Thoracic aorta (tissue), 2 donors: ENCODE measurements at places on chromosomes 7 and 10.
A peak's percentile ranks its signal among the peaks of the same experiment; 100 is the strongest.

DNA sequence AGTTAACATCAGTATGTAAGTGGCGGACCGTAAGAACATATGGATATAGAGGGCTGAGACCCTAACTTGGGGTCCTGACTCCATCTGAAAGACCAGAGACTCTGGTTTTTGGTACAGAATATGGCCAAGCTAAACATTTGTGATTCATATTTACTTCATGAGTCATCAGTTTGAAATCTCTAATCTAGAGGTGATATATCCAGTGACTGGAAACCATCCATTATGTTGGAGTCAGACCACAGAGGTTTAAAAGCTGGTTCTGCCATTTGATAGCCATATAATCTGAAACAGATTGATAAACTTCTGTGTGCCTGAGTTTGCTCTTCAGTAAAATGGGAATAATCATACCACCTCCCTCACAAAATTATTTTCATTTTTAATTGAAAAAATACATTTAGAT lies 505.3 kb downstream of the SORCS3 start:
- no peak overlapping the region for H3K27ac ChIP-seq
- H3K4me1 ChIP-seq: no peaks in the 10 kb centered on the region
- no peaks in the 10 kb centered on the region for H3K36me3 ChIP-seq
- no peaks in the 10 kb centered on the region for H3K27me3 ChIP-seq
- DNase-seq: no peak

- no peak overlapping the region for H3K27ac ChIP-seq
- no peak overlapping the region for H3K4me3 ChIP-seq
- no peaks in the 10 kb centered on the region for H3K27me3 ChIP-seq
- no peak for DNase-seq
Observed at GRCh38 chr7:53947732-53948131, 594.4 kb upstream of the VSTM2A start.

DNA sequence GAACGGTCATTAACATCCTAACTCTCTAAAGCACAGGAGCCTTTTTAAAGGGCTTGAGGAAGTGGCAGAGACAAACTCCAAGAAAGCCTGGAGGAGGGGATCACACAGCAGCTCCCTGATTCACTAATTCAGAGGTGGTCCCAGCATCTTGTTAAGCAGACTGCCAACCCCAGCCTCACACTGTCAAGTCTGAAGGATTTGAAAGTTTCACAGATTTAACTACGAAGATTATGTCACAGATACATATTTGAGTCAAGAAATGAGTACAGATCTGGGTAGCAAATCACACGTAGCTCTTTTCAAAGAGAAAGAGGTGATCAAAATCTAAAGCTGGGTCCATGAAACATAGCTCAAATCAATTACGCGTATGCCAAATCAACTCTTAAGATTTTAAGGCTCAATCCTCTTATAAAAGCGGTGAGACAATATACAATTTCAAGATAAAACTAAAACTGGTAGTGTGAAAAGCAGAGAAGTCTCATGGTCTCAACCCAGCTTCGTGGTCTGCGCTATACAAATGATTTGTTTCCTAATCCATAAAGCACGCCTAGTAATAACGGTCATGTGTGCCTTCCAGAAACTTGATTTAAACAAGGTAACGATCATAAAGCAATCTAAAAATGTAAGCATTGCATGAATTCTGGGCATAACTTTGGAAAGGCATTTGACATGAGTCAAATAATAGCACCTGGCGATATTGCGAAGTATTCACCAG lies 229.9 kb upstream of the MKLN1 start:
- no peak overlapping the region for H3K4me3 ChIP-seq
- H3K27me3 ChIP-seq: no peaks in the 10 kb centered on the region
- H3K36me3 ChIP-seq: peaks cover 12% of the 10 kb centered on the region
- DNase-seq: no peak

- H3K4me3 ChIP-seq: no peak overlapping the region
- H3K27ac ChIP-seq: no peak overlapping the region
- no peaks in the 10 kb centered on the region for H3K27me3 ChIP-seq
- DNase-seq: no peak
- H3K36me3 ChIP-seq: no peaks in the 10 kb centered on the region
- H3K4me1 ChIP-seq: no peaks in the 10 kb centered on the region
Observed at GRCh38 chr10:71015674-71016073, 127.3 kb upstream of the PCBD1 start.

GRCh38 chr7:55314967-55315366 lies 50.2 kb upstream of the LANCL2 start:
- no peaks in the 10 kb centered on the region for H3K36me3 ChIP-seq
- DNase-seq: no peak
- H3K27ac ChIP-seq: no peak overlapping the region

DNA sequence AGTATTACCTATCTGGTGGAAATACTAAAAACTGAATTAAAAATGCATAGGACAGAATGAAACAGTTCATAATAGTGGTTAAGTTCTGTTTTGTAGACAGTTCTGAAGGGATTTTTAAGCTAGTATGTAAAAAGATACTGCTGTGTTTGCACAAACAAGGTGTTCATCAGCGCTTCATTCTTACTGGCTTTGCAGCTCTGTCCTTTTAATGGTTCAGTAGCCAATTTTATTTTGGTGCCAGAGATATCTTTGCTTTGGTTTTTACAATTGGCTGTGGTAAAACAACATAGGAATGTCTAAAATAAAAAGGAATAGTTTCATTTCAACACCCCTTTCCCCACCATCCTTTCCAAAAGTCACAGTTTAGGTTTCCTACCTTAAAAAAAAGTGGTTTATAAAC lies 33.0 kb downstream of the STAM start:
- no peak overlapping the region for H3K27ac ChIP-seq
- DNase-seq: no peak
- no peaks in the 10 kb centered on the region for H3K4me1 ChIP-seq
- H3K27me3 ChIP-seq: no peaks in the 10 kb centered on the region
- no peak overlapping the region for H3K4me3 ChIP-seq

GRCh38 chr10:112678987-112679386 lies 232.0 kb downstream of the VTI1A start:
- no peak for DNase-seq
- H3K4me1 ChIP-seq: no peaks in the 10 kb centered on the region
- no peaks in the 10 kb centered on the region for H3K36me3 ChIP-seq
- no peak overlapping the region for H3K4me3 ChIP-seq
- no peak overlapping the region for H3K27ac ChIP-seq

DNA sequence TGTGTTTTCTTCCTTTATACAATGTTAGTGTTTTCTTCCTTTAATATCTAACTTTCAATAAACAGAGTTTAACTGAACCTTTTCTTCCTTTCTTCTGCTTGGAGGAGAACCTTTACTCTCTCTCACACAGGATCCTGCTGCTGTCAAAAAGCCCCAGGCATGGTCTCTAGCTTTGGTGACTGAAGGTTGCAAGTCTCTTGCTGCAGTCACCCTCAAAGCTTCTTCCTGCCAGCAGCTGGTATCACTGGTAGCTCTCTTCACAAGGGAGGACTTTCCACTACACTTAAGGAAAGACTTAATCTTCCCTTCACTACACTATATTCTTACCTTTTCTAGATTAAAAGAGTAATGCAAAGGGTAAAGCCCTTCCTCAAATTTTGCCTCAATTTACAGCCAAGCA lies 153.4 kb downstream of the SGMS1 start:
- H3K27ac ChIP-seq: no peak overlapping the region
- no peak overlapping the region for H3K4me3 ChIP-seq
- peaks cover 28% of the 10 kb centered on the region for H3K4me1 ChIP-seq
- no peaks in the 10 kb centered on the region for H3K27me3 ChIP-seq
- no peak for DNase-seq
- no peaks in the 10 kb centered on the region for H3K36me3 ChIP-seq

GRCh38 chr10:107647462-107647861 lies 483.0 kb upstream of the SORCS1 start:
- no peaks in the 10 kb centered on the region for H3K27me3 ChIP-seq
- H3K27ac ChIP-seq: no peak overlapping the region
- H3K4me3 ChIP-seq: no peak overlapping the region
- no peak for DNase-seq
- H3K4me1 ChIP-seq: no peaks in the 10 kb centered on the region

- no peak for DNase-seq
- H3K36me3 ChIP-seq: peaks cover 14% of the 10 kb centered on the region
- H3K27ac ChIP-seq: peak overlapping the region; percentile 53
- peak overlapping the region; percentile 91 for H3K4me3 ChIP-seq
Observed at GRCh38 chr7:44045226-44046014, 918 bp downstream of the DBNL start.

GRCh38 chr7:102012941-102013461 lies 195.6 kb downstream of the CUX1 start:
- H3K4me1 ChIP-seq: peaks cover 36% of the 10 kb centered on the region
- peak overlapping the region; percentile 6 for H3K4me3 ChIP-seq

- H3K27ac ChIP-seq: no peak overlapping the region
- no peaks in the 10 kb centered on the region for H3K4me1 ChIP-seq
- H3K27me3 ChIP-seq: no peaks in the 10 kb centered on the region
- no peaks in the 10 kb centered on the region for H3K36me3 ChIP-seq
- no peak overlapping the region for H3K4me3 ChIP-seq
- no peak for DNase-seq
Observed at GRCh38 chr10:84966708-84967441, 638.5 kb downstream of the CCSER2 start.

GRCh38 chr7:44112997-44113763 lies 9.0 kb downstream of the AEBP1 start:
- no peak overlapping the region for H3K4me3 ChIP-seq
- no peak for DNase-seq
- H3K4me1 ChIP-seq: peaks cover 64% of the 10 kb centered on the region

DNA sequence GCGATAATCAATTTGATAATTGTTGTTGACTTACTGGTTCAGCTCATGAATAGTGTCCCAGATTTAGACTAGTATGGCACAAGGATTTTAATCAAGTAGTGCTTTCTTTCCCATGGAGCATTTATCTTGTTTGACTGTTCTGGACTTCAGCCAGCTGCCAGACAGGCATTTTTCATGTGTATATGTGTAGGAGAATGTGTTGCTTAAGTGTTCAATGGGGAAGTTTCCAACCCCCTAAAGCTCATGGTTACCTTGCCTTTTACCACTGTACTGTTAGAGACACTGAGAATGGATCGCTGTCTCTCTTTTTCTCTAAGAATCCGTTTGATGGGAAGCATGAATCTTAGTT lies 103.9 kb downstream of the LRRC4 start:
- H3K36me3 ChIP-seq: peaks cover 3% of the 10 kb centered on the region
- H3K27ac ChIP-seq: no peak overlapping the region
- H3K4me1 ChIP-seq: no peaks in the 10 kb centered on the region
- no peaks in the 10 kb centered on the region for H3K27me3 ChIP-seq
- DNase-seq: no peak
- H3K4me3 ChIP-seq: no peak overlapping the region

DNA sequence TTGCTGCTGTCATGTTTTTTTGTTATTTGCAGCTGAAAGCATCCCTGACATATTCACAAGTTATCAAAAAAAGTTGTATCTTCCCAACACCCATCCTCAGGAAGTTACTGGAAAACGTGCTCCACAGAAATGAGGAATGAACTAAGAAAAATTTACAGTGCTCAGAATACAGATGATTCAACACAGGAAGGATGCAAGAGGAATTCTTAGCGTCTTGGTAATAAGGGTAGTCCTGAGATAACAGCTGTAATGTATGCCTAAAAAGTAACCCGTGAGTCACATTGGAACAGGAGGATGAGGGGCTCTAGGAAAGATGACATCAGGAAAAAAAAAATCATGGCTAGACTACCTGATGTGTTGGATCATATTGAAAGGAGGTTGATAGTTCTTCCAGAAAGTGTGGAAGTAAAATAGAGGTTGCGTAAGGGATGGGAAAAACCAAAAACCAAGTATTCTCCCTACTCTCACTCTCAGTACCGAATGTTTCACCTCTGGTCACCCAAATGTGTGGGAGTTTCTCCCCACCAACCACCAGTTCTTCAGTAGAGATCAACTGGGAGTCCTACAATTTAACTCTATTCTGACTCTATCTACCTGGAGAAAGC lies 3.9 kb downstream of the ADAM12 start:
- H3K27ac ChIP-seq: no peak overlapping the region
- no peaks in the 10 kb centered on the region for H3K27me3 ChIP-seq
- H3K4me3 ChIP-seq: no peak overlapping the region
- H3K36me3 ChIP-seq: no peaks in the 10 kb centered on the region
- DNase-seq: no peak
- peaks cover 18% of the 10 kb centered on the region for H3K4me1 ChIP-seq

DNA sequence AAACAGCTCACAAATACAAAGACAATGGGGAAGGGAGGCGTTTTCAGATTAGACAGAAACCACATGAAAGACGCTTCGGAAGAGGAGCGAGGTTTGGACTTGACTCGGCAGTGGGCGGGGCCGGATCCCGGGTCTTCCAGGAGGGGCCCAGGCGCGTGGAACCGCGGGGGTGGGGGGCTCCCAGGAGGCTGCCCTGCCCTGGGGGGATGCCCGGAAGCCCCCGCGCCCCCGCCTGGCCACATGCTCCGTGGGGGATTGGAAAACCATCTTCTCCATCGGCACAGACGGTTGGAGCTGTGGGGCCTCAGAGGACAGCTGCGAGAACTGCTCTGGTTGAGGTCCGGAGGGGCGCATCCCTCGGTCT lies 186.0 kb upstream of the SHH start:
- no peaks in the 10 kb centered on the region for H3K4me1 ChIP-seq
- no peak overlapping the region for H3K27ac ChIP-seq
- no peak for DNase-seq
- no peaks in the 10 kb centered on the region for H3K27me3 ChIP-seq

- no peak for DNase-seq
- no peaks in the 10 kb centered on the region for H3K27me3 ChIP-seq
- no peaks in the 10 kb centered on the region for H3K4me1 ChIP-seq
Observed at GRCh38 chr10:60798031-60798430, 19.8 kb downstream of the CDK1 start.

- DNase-seq: no peak
- no peak overlapping the region for H3K4me3 ChIP-seq
- no peaks in the 10 kb centered on the region for H3K36me3 ChIP-seq
- H3K4me1 ChIP-seq: no peaks in the 10 kb centered on the region
Observed at GRCh38 chr7:1675673-1676549, 5.8 kb downstream of the ELFN1 start.
